ENCODE measurements at places on chromosomes 7 and 10.

GRCh38 chr7:20307119-20307518, 23.6 kb upstream of the ITGB8 start:
- no peak for DNase-seq

DNA sequence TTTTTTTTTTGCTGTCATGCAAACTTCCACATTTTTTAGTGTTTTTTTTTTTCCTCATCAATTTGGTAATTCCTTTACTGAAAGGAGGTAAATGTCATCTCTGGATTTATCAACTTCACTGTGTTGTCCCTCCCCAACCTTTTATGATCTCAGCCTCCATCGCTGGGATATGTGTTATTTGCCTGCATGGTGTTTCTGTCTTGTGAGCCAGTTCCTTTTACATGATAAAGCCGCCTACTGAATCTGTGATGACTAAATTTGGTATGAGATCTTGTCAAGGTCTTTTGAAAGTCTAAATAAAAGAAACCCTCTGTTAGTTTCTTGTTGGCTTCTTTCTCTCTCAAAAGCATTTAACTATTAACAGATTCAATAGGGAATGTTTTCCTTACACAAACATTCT, 39.3 kb downstream of the TAS2R41 start:
- DNase-seq, result no peak

- DNase-seq, result no peak
Observed at GRCh38 chr7:77315182-77315591, 101.0 kb downstream of the GSAP start.

GRCh38 chr7:96361116-96361857, 39.4 kb upstream of the SLC25A13 start:
- no peak for DNase-seq

- no peak for DNase-seq
Observed at GRCh38 chr10:90947030-90947960, 26.4 kb upstream of the ANKRD1 start.
